Pancreas (tissue), 10 donors: ENCODE measurements at places on chromosomes 11 and 22. TPM values are rescaled to one million over a fixed set of nuclear protein-coding genes. Genes with fewer than 3 reads are reported as not detected.

The TMEM41B gene
- polyA plus RNA-seq, result 18.9 TPM

The BTBD18 gene
- polyA plus RNA-seq, result 0.05 TPM

- no peak overlapping the region for H3K4me3 ChIP-seq
- DNase-seq, result no peak
- no peaks in the 10 kb centered on the region for H3K36me3 ChIP-seq
- no peak overlapping the region for H3K27ac ChIP-seq
- H3K4me1 ChIP-seq, result no peaks in the 10 kb centered on the region
- H3K27me3 ChIP-seq, result no peaks in the 10 kb centered on the region
Observed at GRCh38 chr11:111378185-111378860, 752 bp downstream of the POU2AF1 start.

The FREY1 gene
- polyA plus RNA-seq, result 0.12 TPM

The ART1 gene
- not detected for polyA plus RNA-seq

The TMPRSS5 gene
- 1.1 TPM for polyA plus RNA-seq

The PATE2 gene
- not detected for polyA plus RNA-seq

The CYB5R2 gene
- polyA plus RNA-seq, result 1.7 TPM

DNA sequence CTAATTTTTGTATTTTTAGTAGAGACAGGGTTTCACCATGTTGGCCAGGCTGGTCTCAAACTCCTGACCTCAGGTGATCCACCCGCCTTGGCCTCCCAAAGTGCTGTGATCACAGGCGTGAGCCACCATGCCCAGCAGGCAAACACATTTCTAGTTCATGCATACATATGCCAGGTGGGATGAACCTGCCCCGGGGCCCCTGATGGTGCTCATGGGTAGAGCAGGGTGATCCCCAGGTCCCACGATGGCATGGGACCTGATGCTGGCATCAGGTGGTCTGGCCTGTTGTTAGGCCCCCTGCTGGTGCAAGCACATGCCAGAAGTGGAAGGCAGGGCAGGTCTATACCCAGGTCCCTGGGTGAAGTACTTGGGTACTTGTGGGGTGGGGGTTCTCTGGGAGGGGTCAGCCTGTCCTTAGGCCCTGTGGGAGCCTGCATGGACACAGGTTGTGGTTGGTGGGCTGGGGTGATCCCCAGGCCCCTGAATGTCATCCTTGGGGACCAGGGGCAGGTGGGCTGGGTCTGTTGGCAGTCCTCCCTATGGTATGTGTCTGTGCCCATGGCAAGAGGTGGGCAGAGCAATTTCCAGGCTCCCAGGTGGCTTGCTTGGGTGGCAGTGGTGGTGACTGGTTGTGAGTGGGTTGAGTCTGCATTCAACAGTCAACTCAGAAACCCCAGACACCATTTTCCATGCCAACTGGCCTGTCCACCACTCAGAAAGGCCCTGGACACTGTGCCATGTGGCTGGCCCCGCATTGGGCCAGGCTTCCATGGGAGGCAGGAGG lies 9.6 kb upstream of the RGL4 start:
- DNase-seq, result no peak
- H3K36me3 ChIP-seq, result no peaks in the 10 kb centered on the region
- H3K27ac ChIP-seq, result no peak overlapping the region
- H3K27me3 ChIP-seq, result no peaks in the 10 kb centered on the region

DNA sequence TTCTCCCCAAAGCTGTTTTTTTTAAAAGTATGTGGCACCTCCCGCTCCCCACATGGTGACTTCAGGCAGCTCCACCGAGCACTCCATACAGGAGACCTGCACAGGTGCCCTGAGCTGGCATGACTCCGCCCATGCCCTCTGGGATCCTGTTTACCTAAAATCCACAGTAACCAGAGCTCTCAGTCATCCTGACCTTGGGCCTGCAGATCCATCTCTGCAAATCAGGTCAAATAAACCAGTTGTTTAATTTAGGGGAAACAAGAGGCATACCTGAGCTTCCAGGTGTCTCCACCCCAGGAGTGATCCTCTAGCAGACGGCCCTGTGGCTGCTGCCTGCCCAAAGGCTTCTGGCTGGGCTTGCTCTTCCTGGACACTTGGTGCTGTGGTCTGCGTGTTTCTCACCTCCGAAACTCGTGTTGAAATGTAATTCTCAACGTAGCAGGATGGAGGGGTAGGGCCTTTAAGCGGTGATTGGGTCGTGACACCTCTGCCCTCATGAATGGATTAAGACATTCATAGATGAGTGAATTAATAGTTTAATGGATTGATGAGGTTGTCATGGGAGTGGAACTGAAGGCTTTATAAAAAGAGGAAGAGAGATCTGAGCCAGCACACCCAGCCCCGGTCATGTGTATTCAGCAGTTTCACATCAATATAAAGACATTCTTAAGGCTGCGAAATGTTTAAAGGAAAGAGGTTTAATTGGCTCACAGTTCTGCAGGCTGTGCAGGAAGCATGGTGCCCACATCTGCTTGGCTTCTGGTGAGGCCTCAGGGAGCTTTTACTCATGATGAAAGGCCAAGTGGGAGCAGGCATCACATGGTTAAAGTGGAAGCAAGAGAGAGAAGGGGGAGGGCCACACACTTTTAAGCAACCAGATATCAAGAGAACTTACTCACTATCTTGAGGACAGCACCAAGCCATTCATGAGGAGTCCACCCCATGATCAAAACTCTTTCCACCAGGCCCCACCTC lies 34.1 kb downstream of the LINC01488 start:
- no peak overlapping the region for H3K27ac ChIP-seq
- no peaks in the 10 kb centered on the region for H3K27me3 ChIP-seq
- no peaks in the 10 kb centered on the region for H3K36me3 ChIP-seq
- H3K4me3 ChIP-seq, result no peak overlapping the region

- no peak within 1 kb of the TSS for H3K27ac ChIP-seq
- H3K4me3 ChIP-seq, result peak within 1 kb of the TSS; percentile 18
- peaks cover 4% of the 10 kb centered on the region for H3K4me1 ChIP-seq
- H3K36me3 ChIP-seq, result no peaks in the 10 kb centered on the region
- DNase-seq, result peak; percentile 29
Observed at GRCh38 chr11:17351510-17352176, at the start of gene NCR3LG1. NCR3LG1 (plus strand) TSS chr11:17351800; CDS start chr11:17351970, 170 bp downstream.

DNA sequence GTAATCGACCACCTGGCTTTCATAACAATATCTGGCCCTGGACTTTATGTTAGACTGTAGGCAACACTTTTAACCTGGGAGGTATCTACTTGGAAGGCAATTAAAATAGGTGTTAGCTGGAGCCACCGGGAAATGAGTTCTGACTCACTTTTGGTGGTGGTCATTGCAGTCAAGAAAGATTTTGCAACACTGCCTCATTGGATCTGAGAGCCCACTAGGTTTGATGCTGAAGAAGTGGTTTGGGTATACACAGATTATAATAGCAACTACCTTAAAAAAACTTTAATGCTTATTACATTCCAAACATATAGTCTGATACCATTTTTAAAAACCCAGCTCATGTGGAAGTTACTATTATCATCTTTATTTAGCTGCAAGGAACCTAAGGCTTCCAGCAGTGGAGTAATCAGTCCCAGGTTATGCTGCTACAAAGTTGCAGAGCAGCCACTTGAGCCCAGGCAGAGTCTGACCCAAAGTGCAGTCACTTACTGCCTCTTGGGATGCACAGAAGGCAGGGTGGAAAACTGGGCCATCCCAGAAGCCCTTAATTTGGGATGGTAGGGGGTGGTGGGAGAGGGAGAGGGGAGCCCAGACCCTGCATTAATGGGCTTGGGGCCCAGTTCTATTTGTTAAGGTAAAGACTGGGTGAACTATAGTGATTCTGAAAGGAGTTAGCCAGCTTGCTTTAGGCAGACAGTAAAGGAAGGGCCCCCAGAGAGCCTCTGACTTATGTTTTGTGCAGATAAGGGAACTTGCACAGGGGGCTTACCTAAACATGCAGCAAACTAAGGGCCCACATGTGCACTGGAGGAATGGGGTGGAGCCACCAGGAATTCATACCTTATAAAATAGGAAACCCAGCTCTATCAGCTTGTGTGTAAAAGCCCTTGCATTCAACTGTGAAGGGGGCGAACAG lies 149.4 kb downstream of the SNX19 start:
- H3K27me3 ChIP-seq, result no peaks in the 10 kb centered on the region
- DNase-seq, result no peak
- peaks cover 7% of the 10 kb centered on the region for H3K4me1 ChIP-seq
- H3K36me3 ChIP-seq, result no peaks in the 10 kb centered on the region
- no peak overlapping the region for H3K27ac ChIP-seq

The TYR gene
- not detected for polyA plus RNA-seq

The LRRC74B gene
- polyA plus RNA-seq, result not detected

- no peak overlapping the region for H3K27ac ChIP-seq
- no peaks in the 10 kb centered on the region for H3K27me3 ChIP-seq
- no peak for DNase-seq
- H3K4me3 ChIP-seq, result no peak overlapping the region
- H3K4me1 ChIP-seq, result no peaks in the 10 kb centered on the region
Observed at GRCh38 chr11:58726737-58727414, 4.9 kb downstream of the GLYAT start.
